ENCODE measurements at places on chromosomes 3 and 15.

DNA sequence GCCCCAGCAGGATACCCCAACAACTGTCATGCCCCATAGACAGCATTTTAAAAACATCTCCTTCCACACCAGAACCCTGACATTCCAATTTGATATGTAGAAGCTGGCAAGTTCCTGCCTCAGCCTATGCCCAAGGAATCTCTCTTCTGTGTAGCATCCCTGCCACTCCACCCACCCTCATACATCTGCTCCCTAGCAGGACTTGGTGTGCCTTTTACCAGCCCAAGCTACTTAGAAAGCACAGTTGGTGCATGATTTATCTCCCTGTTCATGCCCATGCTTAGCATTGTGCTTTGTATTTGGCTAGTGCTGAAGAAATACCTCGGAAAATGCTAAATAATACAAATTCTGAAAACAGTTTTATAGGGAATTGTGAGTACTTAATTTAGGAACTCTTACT, 236.9 kb upstream of the HES1 start:
- DNase-seq: no peak

- peak; percentile 57 for DNase-seq
These were observed 132.2 kb downstream of the KLF13 start for GRCh38 chr15:31458596-31459399.

DNA sequence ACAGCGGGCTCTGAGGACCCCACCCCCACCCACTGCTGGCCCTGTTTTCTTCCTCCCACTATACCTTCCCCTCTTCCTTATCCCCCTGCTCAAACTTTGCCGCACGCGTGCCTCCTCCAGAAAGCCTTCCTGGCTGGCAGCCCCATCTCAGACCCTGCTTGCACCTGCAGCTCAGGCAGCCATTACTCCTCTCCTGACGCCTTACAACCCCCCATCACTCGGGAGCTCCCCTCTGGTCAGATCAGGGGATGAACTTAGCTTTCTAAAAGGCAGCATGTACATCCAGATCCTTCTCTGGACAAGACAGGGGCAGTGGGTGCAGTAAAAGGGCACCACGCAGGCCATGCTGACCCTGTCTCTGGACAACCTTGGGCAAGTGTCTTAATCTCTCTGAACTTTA, 94.5 kb downstream of the SEC22A start:
- DNase-seq: no peak

GRCh38 chr15:64092864-64093626, 593 bp downstream of the CIAO2A start:
- peak; percentile 57 for DNase-seq

DNA sequence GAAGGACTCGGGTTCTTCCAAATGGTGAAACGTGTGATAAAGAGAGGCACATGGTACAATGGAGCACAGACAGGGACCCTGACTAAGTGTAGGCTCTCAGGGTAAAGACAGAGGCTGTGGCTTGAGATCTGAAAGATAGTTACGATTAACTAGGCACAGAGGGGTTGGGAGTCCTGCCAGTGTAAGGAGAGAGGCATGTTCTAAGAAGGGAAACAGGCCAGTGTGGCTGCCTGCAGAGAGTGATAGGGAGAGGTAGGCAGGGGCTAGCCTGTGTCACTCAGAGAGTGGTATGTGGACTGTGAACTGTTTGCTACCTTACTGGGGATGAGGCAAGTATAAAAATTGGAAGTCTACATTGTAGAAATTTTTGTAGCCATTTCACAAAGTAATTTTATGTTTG, 109.5 kb downstream of the PEX5L start:
- DNase-seq: no peak

GRCh38 chr3:12611117-12611516, 52.8 kb downstream of the RAF1 start:
- DNase-seq: no peak

DNA sequence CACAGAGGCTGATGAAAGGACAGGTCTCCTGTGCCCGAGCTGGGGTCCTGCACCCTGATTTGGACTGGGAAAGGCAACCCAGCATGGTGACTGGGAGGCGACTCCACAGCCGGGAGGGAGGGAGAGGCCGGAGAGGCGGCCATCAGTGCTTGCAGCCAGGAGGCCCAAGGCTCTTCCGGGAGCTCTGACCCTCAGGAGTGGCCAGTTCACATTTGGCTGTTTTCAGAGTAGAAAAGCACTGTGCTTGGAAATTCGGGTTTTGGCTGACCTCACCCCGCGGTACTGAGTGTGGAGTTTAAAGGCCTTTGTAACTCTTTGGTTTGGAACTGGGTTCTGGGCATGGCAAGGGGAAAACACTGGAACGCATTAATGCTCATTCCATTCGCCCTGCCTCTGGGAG, 31.9 kb downstream of the SMAD6 start:
- no peak for DNase-seq

DNA sequence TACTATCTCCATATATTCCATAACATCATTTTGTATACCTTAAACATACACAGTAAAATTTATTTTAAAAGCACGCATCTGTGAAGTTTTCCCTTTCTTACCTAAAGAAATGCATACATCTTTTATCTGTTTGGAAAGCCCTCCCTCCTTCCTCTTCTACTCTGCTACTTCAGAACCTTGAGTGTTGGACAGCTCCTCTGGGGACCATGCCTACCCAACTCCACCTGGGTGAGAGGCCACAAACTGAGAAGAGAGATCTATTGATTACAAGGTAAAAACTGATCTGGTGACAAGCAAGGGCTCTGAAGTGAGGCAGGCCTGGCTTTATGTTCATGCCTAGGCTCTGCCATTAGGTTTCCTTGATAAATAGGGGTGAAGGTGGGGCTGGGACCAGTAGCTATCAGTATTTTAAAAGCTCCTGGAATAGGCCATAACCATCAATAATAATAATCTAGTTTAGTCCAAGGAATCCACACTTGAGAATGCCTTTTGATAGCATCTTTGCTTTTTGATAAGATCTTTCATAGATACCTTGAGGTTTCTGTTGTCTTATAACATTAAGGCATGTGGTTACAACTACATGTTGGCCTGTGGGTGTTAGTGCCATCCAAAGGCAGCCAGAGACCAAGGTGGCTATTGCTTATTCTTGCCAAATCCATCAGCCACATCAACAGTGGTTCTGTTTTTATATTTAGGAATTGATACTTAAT, 148.8 kb downstream of the KCNMB2 start:
- no peak for DNase-seq
